ENCODE measurements at places on chromosomes 12 and 14.

- DNase-seq, result no peak
Measured at GRCh38 chr14:33198684-33199083, 260.0 kb downstream of the NPAS3 start.

GRCh38 chr12:66714709-66715108 lies 35.8 kb upstream of the GRIP1 start:
- no peak for DNase-seq

DNA sequence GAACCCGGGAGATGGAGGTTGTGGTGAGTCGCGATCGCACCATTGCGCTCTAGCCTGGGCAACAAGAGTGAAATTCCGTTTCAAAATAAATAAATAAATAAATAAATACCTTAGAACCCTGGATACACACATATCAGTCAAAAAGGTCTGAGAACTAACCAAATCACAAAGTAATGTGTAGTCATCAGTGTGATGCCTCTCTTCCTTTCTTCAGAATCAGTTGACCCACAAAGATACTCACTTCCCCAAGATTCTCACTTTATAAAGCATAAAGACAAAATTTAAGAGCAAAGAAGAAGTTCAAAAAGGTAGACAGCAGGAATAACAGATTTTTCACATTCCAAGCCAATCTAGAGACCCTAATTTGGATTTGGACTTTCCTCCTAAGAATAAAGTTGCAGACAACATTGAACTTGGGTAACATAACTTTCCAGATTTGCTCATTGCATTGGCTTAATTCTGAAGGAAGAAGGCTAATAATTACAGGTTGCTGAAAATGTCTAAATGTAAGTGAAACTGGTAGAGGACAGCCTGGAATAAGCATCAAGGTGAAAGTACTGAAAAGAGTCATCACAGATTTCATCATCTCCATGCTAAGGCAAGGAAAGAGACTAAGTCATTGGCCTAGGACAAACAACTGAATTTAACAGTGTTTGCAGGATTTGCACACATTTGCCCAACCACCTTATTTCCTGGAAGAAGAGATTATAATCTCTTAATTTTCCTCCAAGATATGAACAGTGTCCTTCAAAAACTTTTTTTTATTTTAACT lies 17.4 kb downstream of the TMED10 start:
- DNase-seq, result no peak

GRCh38 chr14:73250781-73251500 lies 13.6 kb downstream of the PAPLN start:
- DNase-seq, result no peak

DNA sequence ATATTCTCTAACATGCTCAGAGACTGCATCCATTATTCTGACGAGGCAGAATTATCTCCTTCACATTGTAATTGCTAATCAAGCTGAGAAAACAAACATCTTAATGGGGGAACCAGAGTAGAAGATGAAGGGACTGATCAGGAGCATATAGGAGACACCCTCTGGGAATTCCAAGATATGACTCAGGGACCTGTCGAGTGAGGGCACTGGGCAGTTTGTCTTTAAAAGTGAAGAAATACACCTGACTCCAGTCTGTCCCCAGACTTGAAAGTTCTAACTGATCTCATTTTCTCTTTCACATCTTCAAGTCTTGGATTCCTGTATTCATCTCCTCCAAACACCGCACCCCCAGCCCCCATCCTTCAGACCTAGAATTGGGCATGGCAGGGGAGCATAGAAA lies 226.9 kb upstream of the PLXNC1 start:
- no peak for DNase-seq

DNA sequence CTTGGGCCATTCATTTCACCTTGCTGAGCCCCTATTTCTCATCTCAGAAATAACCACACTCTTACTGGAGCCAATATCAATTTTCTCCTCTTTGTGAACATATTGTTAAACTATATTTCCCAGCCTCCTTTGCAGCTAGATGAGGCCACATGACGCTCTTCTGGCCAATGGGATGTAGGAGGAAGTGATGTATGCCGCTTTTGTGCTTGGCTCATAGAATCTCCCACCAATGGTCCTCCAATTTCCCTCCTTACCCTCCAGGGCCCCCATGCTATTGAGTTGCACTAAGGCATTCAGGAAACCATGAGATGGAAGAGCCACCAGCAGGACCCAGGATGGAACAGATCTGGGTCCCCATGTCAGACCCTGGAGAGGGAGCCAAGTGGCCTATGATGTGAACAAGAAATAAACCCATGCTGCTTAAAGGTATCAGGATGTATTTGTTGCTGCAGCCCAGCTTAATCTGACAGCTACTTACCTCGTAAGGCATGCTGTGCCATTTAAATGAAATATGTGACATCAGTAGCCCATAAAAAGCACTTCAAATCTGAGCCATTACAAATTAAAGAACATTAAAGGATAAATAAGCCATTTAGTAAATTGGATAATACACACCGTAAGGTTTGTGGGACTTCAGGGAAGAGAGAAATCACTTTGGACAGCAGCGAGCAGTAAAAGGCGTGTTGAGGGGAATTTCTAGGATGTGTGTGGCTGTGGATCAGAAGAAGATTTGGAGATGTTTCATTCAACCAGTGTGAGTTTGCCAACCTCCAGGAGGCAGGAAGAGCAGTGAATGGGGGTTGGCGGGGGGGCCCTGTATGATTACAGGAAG lies 24.4 kb upstream of the BDKRB2 start:
- DNase-seq, result no peak

DNA sequence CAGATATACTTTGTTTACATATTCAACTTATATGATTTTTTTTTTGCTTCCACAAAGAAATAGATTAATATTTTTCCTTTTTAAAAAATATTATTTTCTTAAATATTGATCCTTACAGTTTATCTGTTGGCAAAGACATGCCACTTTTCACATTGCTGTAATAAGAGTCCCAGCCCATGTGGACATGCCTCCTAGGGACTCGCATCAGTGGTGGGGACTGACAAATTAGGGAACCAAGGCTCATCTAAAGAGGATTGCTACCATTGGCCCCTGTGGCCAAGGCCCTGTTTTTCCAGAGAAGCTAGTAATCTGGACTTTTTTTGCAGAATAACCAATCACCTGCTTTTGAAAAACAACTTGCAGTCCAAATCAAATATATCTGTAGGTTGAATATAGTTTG lies 27.8 kb upstream of the BMAL2 start:
- no peak for DNase-seq

DNA sequence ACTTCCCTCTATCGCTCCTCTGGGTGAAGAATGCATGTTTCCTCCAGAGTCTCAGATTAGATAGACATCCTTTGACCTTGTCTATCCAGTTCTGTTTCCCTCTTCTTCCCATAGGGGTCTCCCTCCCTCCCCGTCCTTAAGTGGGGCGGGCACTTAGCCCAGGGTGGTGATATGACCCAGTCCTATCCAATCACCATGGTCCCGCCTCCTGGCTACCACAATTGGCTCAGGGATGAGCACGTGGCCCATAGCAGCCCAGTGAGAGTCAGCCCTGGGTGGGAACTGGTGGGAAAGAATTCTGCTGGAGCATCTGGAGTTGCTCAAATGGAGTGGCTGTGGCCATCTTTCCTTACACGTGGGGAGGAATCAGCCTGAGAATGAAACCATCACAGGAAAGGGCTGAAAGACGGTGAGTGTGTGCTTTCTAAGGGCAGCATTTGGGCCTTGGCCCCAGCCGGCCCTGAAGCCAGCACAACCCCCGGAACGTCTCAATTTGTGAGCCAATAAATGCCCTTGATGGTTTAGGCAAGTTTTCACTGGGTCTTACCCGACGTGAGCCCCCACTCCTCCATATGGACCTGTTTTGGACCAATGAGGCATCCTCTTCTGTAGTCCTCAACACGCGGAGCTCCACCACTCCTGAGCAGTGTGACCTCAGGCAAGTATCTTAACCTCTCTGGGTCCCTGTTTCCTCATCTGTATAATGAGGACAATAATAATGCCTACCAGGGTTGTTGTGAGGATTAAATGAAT lies 14.4 kb upstream of the MLXIP start:
- DNase-seq, result peak; percentile 31

DNA sequence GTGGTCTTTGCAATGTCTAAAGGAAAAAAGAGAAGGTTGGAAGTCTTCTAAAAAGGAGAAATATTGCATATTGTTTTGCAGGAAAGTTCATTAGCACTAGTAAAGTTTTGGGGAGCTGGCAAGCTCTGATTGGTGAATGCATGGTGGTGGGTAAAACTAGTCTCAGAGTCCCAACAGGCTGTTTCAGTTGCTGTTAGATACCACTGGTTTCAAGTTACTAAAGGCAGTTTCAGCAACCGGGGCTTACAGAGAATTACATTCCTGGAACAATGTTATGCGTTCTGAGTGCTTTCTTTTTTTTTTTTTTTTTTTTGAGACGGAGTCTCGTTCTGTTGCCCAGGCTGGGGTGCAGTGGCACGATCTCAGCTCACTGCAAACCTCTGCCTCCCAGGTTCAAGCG lies 208.2 kb downstream of the EPS8 start:
- DNase-seq, result no peak

- DNase-seq, result no peak
Measured at GRCh38 chr12:60078026-60078425, 482.2 kb downstream of the SLC16A7 start.

DNA sequence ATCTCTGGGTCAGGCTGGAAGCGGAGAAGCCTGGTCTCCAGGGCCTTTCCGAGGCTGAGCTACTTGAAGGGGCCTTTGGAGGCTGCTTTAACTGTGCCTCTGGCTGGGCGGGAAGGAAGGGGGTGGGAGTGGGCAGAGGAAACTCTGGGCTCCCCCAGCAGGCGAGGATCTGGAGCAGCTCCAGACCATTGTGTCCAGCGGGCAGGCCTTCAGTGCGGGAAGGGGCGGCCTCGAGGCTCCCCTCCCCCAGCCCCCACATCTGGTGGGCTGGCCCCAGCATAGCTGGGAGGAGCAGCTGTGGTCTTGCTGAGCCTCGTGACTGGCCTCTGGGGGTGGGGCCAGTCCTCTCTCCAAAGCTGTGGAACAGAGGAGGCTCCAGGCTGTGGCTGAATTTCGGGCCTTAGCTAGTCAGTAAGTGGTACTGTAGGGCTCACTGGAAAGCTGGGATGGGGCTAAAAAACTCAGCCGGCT lies 3.4 kb downstream of the TAMALIN start:
- no peak for DNase-seq

DNA sequence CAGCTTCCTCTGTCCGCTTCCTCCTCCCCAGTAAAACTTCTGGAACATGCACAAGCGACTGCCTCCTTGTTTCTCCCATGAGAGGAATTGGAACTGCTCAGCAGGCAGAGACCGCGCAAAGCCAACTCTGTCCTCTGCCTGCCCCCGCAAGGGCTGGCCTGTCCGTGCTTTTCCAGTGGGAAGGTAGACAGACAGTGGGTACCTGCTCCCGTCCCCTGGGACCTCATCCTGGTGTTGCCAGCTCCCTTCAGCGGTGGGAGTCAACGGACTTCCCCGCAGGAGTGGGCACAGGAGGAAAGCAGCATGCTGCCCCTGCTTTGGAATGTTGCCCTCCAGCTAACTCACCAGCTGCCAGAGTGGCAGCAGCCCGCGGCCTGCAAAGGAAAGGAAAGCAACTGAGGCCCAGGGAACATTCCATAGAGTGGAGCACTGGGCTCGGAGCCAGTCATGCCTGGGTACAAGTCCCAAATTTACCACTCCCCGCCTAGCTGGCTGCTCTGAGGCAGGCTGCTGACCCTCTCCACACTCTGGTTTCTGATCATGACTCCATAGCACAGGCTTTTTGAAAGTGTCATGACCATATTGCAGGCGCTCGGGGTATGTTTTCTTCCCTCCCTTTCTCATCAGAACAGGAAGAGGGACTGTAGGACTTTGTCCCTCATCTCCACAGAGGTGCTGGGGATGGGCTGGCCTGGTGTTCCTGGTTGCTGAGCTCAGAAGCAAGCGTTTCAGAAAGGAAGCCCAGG lies 89.2 kb upstream of the CLMN start:
- DNase-seq, result no peak
